CD4-positive, alpha-beta T cell treated with Interleukin-2 at 100 ng/mL for 4 hours (primary cell): ENCODE measurements at places on chromosomes 16 and 17.
A peak's percentile ranks its signal among the peaks of the same experiment; 100 is the strongest.

DNA sequence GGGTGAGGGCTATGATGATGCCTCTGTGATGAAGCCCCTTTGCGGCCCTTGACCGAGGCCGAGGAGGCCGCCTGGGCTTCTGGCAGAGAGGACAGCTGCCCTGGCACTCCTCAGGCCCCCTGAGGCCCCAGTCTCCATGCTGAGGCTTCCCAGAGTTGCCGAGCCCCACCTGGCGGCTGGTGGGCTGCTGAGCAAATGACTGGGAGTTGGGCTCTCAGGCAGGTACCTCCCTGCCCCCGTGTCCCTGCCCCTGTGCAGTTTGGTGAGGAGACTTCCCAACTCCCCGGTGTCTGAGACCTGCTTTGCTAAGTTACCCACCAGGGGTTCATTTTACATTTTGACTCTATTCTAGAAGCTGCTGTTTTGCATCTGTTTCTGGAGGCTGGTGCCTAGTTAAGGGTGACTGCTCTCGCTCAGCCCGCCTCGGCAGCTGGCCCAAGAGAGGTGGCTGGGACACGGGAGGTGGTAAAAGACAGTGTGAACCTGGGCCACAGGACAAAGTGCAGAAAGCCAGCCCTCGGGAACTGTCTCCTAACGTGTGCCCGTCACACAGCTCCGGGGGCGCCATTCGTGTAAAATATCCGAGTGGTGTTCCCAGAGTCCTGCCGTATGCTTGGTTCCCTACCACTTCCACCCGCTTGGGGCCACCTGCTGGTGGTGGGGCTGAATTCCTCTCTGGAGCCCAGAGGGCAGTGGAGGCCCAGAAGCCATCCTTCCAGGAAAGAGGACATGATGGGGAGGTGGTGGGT is 134.5 kb downstream of the RAB11FIP4 start:
- no peak for DNase-seq

GRCh38 chr16:70396246-70396904 is 42.5 kb downstream of the ST3GAL2 start:
- no peak for DNase-seq

- DNase-seq, result no peak
Measured at GRCh38 chr17:38879878-38880665, 10.2 kb downstream of the LASP1 start.

GRCh38 chr16:78623796-78624195 is 524.3 kb downstream of the WWOX start:
- no peak for DNase-seq

DNA sequence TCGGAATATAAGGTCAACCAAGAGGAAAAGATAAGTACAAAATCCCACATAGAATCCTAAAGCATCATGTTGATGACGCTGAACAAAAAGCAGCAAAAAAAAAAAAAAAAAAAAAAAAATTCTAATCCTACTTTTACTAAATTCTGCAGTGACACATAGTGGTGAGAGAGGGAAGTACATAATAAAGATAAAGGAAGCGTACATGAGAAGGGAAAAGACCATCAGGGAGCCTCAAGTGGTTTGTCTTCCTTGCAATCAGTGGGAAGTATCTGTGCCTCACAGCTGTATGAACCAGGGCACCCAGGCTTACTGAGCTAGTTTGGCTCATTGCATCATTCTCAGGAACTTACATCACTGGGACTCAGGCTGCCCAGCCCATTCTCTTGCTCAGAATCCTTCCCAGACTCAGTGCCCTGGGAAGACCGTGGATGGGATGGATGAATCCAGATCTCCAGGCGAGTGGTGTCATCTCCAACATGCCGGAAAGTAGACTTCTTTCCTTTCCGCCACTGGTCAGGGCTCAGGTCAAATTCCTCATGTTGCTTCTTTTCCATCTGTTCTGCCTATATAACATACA is 21.2 kb downstream of the SMG6 start:
- peak; percentile 71 for DNase-seq

DNA sequence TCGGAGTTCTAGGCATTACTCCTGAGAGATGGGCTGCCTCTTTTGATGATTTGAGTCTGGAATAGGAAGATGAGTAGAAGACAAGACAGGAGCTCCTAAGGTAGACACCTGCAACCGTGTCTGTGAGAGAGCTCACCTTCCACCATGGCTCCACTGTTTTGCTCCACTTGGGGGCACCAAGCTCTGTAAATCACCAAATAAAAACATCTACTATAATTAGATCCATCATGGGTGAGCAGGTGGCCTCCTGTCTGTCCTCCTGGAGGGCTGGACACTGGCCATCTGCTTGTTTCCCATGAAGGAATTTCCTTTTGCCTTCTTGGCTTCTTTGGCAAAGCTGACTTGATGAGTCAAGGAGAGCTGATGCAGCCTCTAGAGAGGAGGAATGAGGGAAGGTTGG is 179.0 kb downstream of the HAPSTR1 start:
- DNase-seq, result no peak
